ENCODE measurements at places on chromosomes 13 and 19.

GRCh38 chr13:51041126-51041525 lies 69.9 kb downstream of the C13orf42 start:
- no peak for DNase-seq

GRCh38 chr19:29543381-29543780 lies 17.6 kb downstream of the VSTM2B start:
- no peak for DNase-seq

GRCh38 chr13:49302817-49303216 lies 55.1 kb downstream of the CDADC1 start:
- no peak for DNase-seq

DNA sequence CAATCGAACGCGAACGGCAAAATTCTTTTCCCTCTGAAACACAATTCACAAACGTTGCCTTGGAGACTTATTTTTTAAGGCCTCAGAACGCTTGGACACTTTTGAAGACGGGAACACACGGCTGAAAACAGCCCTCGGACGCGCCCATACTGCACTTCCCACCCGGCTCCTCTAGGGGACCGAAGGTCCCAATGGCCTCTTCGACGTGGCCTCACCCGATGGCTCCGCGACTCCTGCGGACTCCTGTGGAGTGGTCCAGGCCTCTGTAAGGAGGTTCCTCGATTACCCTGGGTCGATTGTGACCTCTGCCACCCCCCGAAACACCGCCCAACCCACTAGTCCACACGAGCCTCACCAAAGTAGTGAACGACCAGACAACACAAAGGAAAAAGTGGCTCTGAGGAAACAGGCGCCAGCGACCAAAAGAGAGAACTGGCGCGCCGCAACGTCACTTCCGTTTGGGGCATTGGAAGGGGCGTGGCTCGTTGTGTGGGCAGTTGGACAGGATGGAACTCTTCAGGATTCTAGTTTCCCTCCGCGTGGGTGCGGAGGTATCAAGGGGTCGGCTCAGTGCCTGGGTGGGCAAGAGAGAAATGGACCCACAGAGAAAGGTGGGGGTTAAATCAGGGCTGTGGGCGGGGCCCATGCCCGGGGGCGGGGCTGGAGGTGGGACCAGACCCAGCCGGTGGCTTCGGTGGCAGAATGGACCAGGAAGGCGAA lies at the start of gene ZNF560:
TSS of gene ZNF560 (minus strand) at position 434 of the 720 bp plus-strand sequence. CDS start 23,303 bp downstream, outside the sequence.
- DNase-seq = peak; percentile 38

GRCh38 chr13:66805657-66806056 lies 424.5 kb downstream of the PCDH9 start:
- DNase-seq = no peak

Measured in activated naive CD4-positive, alpha-beta T cell treated with anti-CD3 and anti-CD28 coated beads, Interleukin-2, amount 10 ng/mL, durations not matched to agents 7 days and 5 days (primary cell).